ENCODE measurements at places on chromosomes 6 and 20. TPM values are rescaled to one million over a fixed set of nuclear protein-coding genes. Genes with fewer than 3 reads are reported as not detected.

DNA sequence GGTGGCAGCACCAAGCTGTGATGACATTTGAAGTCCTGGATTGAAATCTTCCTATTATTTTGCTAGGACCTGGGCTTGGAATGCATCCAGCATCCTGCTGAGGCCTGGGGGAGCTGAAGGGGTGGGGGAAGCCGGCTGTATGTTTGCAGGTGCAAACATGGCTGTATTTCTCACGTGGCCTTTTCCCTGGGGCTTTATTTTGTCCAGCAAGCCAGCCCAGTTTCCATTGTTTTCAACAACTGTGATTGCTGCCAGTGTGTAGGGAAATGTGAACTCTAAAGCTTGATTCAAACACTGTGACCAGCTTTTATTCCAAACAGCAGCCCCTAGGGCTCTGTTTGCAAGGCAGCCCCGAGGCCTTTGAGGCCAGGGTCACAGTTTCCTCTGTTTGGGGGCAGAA, 683.0 kb downstream of the DHX35 start:
- no peaks in the 10 kb centered on the region for H3K27me3 ChIP-seq
- H3K4me1 ChIP-seq, result peaks cover 5% of the 10 kb centered on the region
- H3K36me3 ChIP-seq, result no peaks in the 10 kb centered on the region

DNA sequence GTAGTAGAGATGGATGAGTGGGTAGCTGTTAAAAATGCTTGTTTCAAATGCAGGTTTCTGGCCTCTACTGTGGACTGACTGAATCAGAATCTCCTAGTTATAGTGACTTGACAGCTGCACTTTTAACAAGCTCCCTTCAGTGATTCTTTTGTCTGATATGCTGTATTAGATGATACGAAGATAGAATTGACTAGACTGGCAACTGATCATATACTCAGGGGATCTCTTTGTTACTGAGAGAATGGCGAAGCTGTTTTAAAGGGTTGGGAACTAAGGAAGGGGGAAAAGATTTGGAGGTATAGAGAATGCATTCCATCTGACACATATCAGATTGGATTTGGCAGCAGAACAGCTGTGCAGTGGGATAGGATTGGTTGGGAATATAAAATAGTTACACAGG, 7.0 kb downstream of the ENPP4 start:
- no peak for DNase-seq
- H3K4me1 ChIP-seq, result no peaks in the 10 kb centered on the region
- no peaks in the 10 kb centered on the region for H3K36me3 ChIP-seq
- H3K27me3 ChIP-seq, result no peaks in the 10 kb centered on the region

GRCh38 chr20:57544838-57545564, 15.9 kb upstream of the PCK1 start:
- H3K36me3 ChIP-seq, result no peaks in the 10 kb centered on the region
- no peaks in the 10 kb centered on the region for H3K27me3 ChIP-seq
- H3K4me3 ChIP-seq, result no peak overlapping the region
- H3K4me1 ChIP-seq, result no peaks in the 10 kb centered on the region
- no peak for DNase-seq
- H3K27ac ChIP-seq, result no peak overlapping the region

- no peak overlapping the region for H3K4me3 ChIP-seq
- no peak for DNase-seq
- H3K36me3 ChIP-seq, result no peaks in the 10 kb centered on the region
- H3K27me3 ChIP-seq, result peaks cover 3% of the 10 kb centered on the region
- H3K4me1 ChIP-seq, result no peaks in the 10 kb centered on the region
- H3K27ac ChIP-seq, result no peak overlapping the region
Measured at GRCh38 chr6:127832381-127832780, 68.5 kb downstream of the THEMIS start.

GRCh38 chr6:54085541-54085940, 25.7 kb upstream of the MLIP start:
- no peak overlapping the region for H3K4me3 ChIP-seq
- H3K27me3 ChIP-seq, result no peaks in the 10 kb centered on the region
- DNase-seq, result no peak
- no peaks in the 10 kb centered on the region for H3K4me1 ChIP-seq
- H3K27ac ChIP-seq, result no peak overlapping the region

DNA sequence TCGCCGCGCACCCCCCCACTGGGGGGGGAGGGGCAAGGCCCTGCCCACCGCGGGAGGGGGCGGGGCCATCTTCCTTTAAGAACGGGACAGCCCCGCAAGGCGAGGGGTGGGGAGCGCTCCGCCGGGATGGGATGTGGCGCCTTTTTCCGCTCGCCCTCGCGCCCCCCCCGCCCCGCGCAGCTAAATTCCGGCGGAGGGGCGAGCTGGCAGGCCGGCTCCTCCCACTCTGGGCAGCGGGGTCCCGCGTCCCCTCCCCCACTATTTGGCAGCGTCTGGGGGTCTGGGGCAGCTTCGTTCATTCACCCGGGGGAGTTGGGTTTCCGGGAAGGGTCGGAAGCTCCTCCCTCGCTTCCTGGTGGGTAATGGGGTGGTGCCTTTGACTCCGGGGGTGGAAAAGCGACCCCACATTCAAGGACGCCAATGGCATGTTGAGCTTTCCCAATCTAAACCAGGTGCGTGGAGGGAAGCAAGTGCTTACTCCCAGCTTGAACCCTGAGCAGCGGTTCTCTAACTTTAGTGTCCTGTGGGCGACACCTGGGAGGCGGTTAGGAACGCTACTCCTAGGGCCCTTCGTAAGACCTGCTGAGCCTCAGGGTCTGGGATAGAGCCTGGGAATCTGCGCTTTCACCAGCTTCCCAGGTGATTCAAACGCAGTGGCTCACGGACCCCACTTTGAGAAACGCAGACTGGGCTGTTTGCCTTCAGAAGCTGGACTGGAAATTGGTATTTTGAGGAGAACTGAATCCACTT, 927 bp downstream of the ASXL1 start:
- DNase-seq, result peak; percentile 85
- H3K27ac ChIP-seq, result no peak overlapping the region
- H3K36me3 ChIP-seq, result no peaks in the 10 kb centered on the region
- no peaks in the 10 kb centered on the region for H3K4me1 ChIP-seq

DNA sequence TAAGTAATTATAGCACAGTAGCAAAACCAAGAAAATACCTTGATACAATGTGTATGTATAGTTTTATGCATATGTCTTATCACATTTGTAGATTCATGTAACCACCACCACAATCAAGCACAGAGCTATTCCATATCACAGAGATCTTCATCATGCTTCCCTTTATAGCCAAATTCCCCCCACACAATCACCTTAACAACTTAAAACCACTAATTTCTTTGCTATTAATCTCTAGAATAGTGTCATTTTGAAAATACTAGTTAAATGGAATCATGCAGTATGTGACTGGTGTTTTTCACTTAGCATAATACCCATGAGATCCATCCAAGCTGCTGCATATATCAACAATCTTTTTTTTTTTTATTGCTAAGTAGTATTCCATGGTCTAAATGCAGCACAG, 8.2 kb downstream of the HLA-DRA start:
- H3K4me1 ChIP-seq, result no peaks in the 10 kb centered on the region
- H3K27me3 ChIP-seq, result no peaks in the 10 kb centered on the region
- H3K4me3 ChIP-seq, result no peak overlapping the region
- H3K36me3 ChIP-seq, result no peaks in the 10 kb centered on the region
- no peak overlapping the region for H3K27ac ChIP-seq

- H3K36me3 ChIP-seq, result no peaks in the 10 kb centered on the region
- no peak for DNase-seq
- no peaks in the 10 kb centered on the region for H3K4me1 ChIP-seq
- no peak overlapping the region for H3K27ac ChIP-seq
Measured at GRCh38 chr6:45697605-45698004, 318.1 kb downstream of the CLIC5 start.

- no peaks in the 10 kb centered on the region for H3K4me1 ChIP-seq
- DNase-seq, result peak; percentile 28
Measured at GRCh38 chr6:113732384-113732966, 124.7 kb upstream of the MARCKS start.

DNA sequence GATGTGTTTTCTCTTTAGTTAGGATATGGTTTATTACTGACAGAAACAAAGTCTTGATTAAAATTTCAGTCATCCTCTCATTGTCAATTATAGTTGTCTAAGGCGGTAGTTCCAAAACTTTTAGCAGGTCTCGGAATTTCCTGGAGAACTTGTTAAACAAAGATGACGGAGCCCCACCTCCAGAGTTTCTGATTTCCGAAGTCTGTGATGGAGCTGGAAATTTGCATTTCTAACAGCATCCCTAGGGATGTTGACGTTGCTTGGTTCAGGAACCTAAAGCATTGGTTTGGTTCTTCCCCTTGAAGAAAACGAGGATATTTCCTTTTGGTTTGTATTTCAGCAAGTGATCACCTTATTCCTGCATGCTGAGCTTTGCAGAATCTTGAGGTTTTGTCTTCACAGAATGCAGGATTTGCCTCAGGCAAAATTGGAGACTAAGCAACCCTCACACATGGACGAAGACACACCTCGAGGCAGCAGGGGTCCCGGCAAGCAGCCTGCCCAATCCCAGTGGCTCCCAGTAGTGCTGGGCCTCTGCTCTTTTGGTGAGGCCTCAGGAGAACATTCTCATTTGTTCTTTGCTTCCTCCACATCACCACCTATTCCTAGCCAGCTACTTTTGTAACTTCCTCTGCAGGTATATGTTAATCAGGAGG, 187.1 kb upstream of the PHACTR1 start:
- no peak overlapping the region for H3K27ac ChIP-seq
- no peaks in the 10 kb centered on the region for H3K36me3 ChIP-seq
- no peaks in the 10 kb centered on the region for H3K4me1 ChIP-seq
- DNase-seq, result no peak
- H3K4me3 ChIP-seq, result no peak overlapping the region

MOG gene
- 0.31 TPM for total RNA-seq

PRDM1 gene
- total RNA-seq, result 1.1 TPM

POU3F2 gene
- total RNA-seq, result 0.48 TPM

TRIM31 gene
- not detected for total RNA-seq

ANKEF1 gene
- total RNA-seq, result 10.0 TPM

CDC40 gene
- 27.2 TPM for total RNA-seq

CALHM4 gene
- not detected for total RNA-seq

DNPH1 gene
- 33.9 TPM for total RNA-seq
